ENCODE measurements at places on chromosomes 1 and 21.
A peak's percentile ranks its signal among the peaks of the same experiment; 100 is the strongest.

GRCh38 chr1:39720094-39720999 lies 18.3 kb upstream of the PPIE start:
- no peaks in the 10 kb centered on the region for H3K27me3 ChIP-seq
- peak; percentile 46 for DNase-seq
- H3K4me1 ChIP-seq, result no peaks in the 10 kb centered on the region
- H3K36me3 ChIP-seq, result no peaks in the 10 kb centered on the region
- H3K4me3 ChIP-seq, result no peak overlapping the region

- no peak for DNase-seq
- H3K27ac ChIP-seq, result no peak overlapping the region
- H3K36me3 ChIP-seq, result no peaks in the 10 kb centered on the region
- H3K27me3 ChIP-seq, result peaks cover 6% of the 10 kb centered on the region
- H3K4me1 ChIP-seq, result no peaks in the 10 kb centered on the region
Observed at GRCh38 chr1:38465460-38465859, 394.1 kb downstream of the RRAGC start.

DNA sequence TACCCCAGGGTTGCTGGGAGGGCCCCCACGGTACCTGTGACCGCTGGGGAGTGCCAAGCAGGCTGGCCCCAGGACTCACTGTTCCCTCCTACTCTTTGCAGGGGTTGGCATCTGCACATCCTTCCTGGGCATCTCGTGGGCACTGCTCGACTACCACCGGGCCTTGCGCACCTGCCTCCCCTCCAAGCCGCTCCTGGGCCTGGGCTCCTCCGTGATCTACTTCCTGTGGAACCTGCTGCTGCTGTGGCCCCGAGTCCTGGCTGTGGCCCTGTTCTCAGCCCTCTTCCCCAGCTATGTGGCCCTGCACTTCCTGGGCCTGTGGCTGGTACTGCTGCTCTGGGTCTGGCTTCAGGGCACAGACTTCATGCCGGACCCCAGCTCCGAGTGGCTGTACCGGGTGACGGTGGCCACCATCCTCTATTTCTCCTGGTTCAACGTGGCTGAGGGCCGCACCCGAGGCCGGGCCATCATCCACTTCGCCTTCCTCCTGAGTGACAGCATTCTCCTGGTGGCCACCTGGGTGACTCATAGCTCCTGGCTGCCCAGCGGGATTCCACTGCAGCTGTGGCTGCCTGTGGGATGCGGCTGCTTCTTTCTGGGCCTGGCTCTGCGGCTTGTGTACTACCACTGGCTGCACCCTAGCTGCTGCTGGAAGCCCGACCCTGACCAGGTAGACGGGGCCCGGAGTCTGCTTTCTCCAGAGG lies 6.8 kb downstream of the XKR8 start:
- no peak overlapping the region for H3K27ac ChIP-seq
- no peaks in the 10 kb centered on the region for H3K27me3 ChIP-seq
- H3K36me3 ChIP-seq, result no peaks in the 10 kb centered on the region
- H3K4me3 ChIP-seq, result no peak overlapping the region
- no peak for DNase-seq

- H3K4me1 ChIP-seq, result peaks cover 34% of the 10 kb centered on the region
- H3K4me3 ChIP-seq, result peak overlapping the region; percentile 54
- H3K36me3 ChIP-seq, result no peaks in the 10 kb centered on the region
Observed at GRCh38 chr1:41382480-41383090, 21.4 kb downstream of the FOXO6 start.

GRCh38 chr1:50378770-50379169 lies 44.5 kb downstream of the DMRTA2 start:
- DNase-seq, result no peak
- no peaks in the 10 kb centered on the region for H3K36me3 ChIP-seq

- DNase-seq, result no peak
- peak overlapping the region; percentile 65 for H3K27ac ChIP-seq
- H3K27me3 ChIP-seq, result no peaks in the 10 kb centered on the region
- H3K4me3 ChIP-seq, result no peak overlapping the region
- H3K4me1 ChIP-seq, result peaks cover 67% of the 10 kb centered on the region
Observed at GRCh38 chr1:234617131-234617985, 7.4 kb upstream of the IRF2BP2 start.

DNA sequence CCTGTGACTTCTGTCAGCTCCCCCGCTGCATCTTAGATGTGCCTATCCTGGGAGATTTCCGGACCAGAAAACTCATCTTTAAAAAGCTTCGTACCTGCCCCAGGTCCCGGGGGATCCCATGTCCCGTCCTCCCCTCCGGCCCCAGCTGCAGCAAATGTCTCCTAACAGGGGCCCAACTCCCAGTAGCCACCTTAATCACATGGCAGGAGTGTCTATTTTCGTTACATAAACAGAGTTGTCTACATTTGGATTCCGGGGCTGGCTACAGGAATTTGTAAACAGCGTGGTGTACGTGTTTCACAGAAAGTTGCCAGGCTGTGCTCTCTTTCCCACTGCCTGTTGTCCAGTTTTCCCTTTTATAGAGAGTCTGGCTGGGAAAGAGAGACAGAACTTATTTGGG lies 17.9 kb upstream of the KCNE2 start:
- H3K4me3 ChIP-seq, result no peak overlapping the region
- no peaks in the 10 kb centered on the region for H3K36me3 ChIP-seq
- no peaks in the 10 kb centered on the region for H3K27me3 ChIP-seq
- peak; percentile 26 for DNase-seq
- peak overlapping the region; percentile 13 for H3K27ac ChIP-seq

DNA sequence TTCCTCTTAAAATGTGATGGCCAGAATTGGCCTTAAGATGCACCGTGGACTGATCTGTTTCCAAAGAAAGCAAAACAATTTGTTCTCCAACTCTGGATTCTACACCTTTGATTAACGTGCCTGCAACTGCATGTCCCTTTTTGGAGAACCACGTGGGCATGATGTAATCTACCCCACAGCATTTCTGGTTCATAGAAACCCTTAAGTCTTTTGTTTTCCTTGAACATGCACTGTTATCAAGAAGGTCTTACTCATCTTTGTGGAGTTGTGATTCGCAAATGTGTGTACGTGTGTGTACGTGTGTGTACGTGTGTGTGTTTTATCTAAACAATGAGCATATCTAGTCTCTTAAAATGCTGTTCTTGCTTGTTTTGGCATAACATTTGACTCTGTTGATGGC lies 57.8 kb downstream of the LPAR3 start:
- no peak overlapping the region for H3K27ac ChIP-seq
- H3K36me3 ChIP-seq, result no peaks in the 10 kb centered on the region
- H3K4me3 ChIP-seq, result no peak overlapping the region
- DNase-seq, result no peak
- H3K27me3 ChIP-seq, result no peaks in the 10 kb centered on the region

GRCh38 chr1:19479351-19480120 lies 5.8 kb downstream of the CAPZB start:
- peak overlapping the region; percentile 10 for H3K27ac ChIP-seq
- peaks cover 96% of the 10 kb centered on the region for H3K4me1 ChIP-seq
- no peak for DNase-seq
- no peaks in the 10 kb centered on the region for H3K36me3 ChIP-seq
- H3K27me3 ChIP-seq, result no peaks in the 10 kb centered on the region
- H3K4me3 ChIP-seq, result no peak overlapping the region

GRCh38 chr1:51734896-51735745 lies 118.2 kb downstream of the OSBPL9 start:
- H3K27me3 ChIP-seq, result no peaks in the 10 kb centered on the region
- H3K4me1 ChIP-seq, result peaks cover 80% of the 10 kb centered on the region
- H3K36me3 ChIP-seq, result no peaks in the 10 kb centered on the region
- no peak for DNase-seq

GRCh38 chr1:43238085-43238484 lies 31.7 kb upstream of the TMEM125 start:
- H3K36me3 ChIP-seq, result no peaks in the 10 kb centered on the region
- H3K27me3 ChIP-seq, result no peaks in the 10 kb centered on the region
- no peak overlapping the region for H3K4me3 ChIP-seq
- no peak overlapping the region for H3K27ac ChIP-seq
- no peak for DNase-seq
- H3K4me1 ChIP-seq, result no peaks in the 10 kb centered on the region

Measured in gastrocnemius medialis (tissue), 4 donors.